NCI-H1105 treated with DMSO at 0.1 percent for 48 hours (cell line): ENCODE measurements at places on chromosomes 12 and 14.

DNA sequence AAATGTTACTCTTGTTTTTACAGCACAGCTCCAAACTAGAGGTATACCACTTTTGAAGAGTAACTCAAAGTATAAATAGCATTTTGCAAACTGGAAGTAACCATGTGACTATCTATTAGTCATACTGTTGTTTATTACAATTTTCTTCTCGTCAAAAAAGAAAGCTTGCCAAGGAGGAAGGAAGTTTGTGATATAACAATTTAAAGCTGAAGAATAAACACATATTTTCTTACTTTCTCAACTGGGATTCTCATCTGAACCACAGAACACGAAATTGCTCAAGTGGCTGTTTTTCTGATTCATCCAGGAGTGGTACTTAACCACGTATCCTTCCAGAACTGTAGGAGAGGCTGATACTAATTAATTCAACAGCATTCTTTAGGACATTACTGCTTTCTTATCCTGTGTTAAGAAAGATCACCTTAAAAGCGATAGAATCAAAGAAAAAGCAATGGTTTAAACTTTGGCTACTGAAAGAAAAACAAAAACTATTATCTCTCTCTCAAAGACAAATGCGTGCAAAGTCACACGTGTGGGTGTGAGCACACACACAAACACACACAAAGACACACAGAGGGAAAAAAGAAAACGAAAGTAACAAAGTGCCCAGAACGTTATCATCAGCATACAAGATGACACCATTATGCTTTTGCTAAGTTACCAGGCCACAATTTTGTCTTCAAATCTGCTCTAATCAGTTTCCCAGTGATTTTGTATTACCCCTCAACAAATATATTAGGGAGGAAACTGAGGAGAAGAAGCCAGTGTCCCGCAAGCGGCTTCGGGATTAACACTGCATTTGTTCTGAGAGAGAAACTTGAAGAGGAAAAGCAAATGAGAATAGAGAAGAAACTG is at the start of gene CLEC2B:
Gene CLEC2B (minus strand): TSS at position 48 of the 855 bp plus-strand sequence.
- no peak for DNase-seq

DNA sequence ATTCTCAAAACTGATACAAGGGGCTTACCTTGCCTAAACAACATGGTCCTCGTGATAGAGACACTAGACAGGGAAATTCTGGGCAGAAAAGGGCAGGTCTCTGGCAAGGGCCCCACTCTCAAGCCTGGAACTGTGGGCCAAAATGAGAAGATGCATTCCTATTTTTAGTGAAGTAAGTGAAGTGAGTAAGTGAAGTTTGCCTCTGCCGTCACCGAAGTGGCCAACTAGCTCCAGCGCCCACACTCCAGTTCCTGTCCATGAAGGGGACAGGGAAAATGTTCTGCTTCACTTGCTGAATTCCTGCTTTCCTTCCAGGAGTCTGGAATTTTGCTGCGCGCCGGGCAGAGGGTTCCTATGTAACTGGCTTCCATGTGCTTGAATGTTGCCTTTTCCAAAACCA is 1035.6 kb upstream of the TMEM132C start:
- DNase-seq = no peak

DNA sequence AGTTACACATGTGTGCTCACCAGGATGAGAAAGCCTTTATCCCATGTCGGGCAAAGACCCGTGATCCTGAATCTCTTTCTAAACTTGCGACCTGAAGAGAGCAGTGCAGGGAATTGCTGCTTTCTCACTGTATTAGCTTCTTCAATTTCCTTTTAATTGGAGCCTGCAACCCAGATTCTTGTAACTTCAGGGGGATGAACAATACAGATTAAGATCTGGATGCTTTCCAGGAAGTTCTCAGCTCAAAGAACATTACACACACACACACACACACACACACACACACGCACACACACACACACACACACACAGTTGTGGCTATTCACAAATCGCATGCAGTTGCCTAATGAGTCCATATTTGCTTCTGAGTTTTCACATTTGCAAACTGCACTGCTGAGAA is 268.3 kb downstream of the NPAS3 start:
- DNase-seq = no peak

- DNase-seq = no peak
Measured at GRCh38 chr12:38872156-38872555, 33.2 kb downstream of the CPNE8 start.

- DNase-seq = no peak
Measured at GRCh38 chr12:42172441-42173210, 28.0 kb upstream of the GXYLT1 start.

GRCh38 chr12:106303202-106303820 is 778 bp downstream of the TCP11L2 start:
- peak; percentile 73 for DNase-seq

GRCh38 chr12:62769076-62769619 is 165.8 kb downstream of the PPM1H start:
- DNase-seq = no peak

DNA sequence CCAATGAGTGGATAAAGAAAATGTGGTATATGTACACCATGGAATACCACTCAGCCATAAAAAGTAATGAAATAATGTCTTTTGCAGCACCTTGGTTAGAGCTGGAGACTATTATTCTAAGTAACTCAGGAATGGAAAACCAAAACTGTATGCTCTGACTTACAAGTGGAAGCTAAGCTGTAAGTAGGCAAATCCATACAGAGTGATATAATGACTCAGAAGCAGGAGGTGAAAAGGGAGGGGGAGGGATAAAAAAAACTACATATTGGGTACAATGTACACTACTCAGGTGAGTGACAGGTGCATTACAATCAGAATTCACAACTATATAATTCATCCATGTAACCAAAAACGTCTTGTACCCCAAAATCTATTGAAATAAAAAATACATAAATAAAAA is 15.1 kb upstream of the CLEC1A start:
- DNase-seq = no peak

GRCh38 chr12:111024205-111024801 is 103.9 kb upstream of the MYL2 start:
- DNase-seq = peak; percentile 55

- DNase-seq = no peak
Measured at GRCh38 chr14:68363843-68364767, 428.8 kb downstream of the ZFP36L1 start.

DNA sequence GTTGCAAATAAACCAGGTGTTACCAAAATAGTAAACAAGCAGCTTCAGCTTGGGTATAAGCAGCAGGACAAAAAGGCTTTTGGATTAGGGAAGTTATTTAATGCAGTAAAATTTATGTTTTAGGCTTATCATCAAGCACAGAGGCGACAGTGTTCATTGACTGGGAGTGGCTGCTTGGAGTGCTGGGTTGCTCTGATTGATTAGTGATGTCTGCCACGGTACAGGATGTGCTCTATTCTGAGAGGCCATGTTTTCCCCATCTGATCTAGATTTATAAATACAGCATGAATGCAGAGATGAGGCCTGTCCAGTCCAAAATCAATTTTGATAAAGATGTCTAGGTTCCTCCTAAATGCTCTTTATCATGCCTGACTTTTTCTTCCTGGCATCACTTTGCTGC is 83.5 kb downstream of the MAP1LC3B2 start:
- no peak for DNase-seq

DNA sequence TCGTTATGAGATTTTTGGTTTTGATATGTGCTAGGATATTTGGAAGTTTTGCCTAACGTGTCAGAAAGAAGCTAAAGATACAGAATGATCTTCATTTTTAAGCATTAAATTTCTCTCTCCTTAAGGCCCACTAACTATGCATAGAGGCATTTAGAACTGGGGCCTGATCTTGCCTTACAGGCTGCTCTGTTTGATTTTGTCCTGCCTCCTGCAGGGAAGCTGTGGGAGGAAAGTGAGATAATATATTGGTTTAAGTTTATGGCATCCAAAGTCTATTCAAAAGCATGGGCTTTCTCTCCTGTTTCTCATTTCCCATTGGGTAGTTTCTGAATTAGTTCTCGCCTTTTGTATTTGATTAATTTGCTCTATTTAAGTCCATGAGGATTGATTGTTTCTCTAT is 250.3 kb upstream of the FBXO33 start:
- DNase-seq = no peak

DNA sequence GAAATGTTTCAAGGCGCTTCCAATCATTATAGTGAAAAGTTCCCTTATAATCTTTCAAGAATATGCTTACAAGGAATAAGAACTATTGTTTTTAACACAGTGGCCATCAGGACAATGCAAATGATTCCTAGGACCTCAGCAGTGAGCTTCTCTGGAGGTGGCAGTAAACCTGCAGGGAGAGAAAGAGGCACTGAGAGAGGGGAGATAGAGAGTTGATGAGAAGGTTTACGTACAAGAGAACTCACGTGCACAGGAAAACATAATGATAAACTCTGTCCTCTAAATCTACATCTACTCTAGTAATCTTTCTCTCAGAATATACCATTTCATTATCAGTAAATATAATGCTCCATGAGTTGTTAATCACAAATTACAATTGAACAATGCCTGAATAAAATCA is 715 bp downstream of the KLRC4 start:
- no peak for DNase-seq

DNA sequence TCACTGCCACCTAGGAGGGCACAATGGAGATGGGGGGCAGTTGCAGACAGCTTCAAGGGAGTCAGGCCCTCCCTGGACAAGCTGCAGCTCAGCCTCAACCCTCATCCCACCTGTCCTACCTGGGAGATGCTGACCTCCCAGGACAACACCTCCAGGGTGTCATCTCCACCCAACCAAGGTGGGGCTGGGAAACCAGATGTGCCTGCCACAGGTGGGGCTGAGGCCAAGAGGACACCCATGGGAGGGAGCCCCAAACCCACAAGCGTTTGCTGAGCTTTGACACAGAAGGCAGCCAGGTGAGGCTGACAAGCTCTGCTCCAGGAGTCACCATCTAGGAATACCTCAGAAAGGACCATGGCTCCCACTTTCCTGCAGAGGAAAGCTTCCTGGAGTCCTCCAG is 31.5 kb downstream of the ZFP36L1 start:
- no peak for DNase-seq

DNA sequence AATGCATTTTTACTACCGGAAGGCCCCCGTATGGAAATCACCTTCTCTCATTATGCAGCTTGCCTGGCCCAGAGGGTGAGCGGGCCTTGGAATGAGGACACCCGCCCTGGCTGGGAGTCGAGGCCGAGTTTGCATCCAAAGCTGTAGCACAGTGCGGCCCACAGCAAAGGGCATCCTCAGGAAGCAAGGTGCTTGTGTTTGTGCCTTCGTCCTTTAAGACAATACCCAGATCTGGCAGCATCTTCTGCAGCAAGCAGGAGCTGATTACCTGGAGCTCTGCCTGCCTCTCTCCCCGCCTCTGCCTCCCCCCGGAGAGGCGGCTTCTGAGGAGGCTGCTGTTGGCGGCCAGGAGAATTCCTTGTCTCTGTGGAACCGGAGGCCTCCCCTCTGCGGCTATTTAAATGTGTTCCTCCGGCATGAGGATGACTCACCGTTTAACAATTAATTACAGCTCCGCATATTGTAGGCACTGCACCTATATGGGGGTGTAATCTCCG is 145.3 kb downstream of the CACNA1C start:
- DNase-seq = no peak

GRCh38 chr12:91053951-91054715 is 3.7 kb downstream of the KERA start:
- peak; percentile 22 for DNase-seq

GRCh38 chr12:51639361-51639760 is 48.3 kb downstream of the SCN8A start:
- no peak for DNase-seq

- DNase-seq = peak; percentile 63
Measured at GRCh38 chr14:65164068-65164824, 61.9 kb upstream of the MAX start.

- no peak for DNase-seq
Measured at GRCh38 chr12:92020983-92021665, 124.5 kb downstream of the BTG1 start.

GRCh38 chr12:46359667-46360280 is 12.8 kb downstream of the SLC38A2 start:
- DNase-seq = no peak

GRCh38 chr12:51527966-51528365 is 63.1 kb upstream of the SCN8A start:
- DNase-seq = no peak

GRCh38 chr12:38775457-38775856 is 129.9 kb downstream of the CPNE8 start:
- DNase-seq = no peak

DNA sequence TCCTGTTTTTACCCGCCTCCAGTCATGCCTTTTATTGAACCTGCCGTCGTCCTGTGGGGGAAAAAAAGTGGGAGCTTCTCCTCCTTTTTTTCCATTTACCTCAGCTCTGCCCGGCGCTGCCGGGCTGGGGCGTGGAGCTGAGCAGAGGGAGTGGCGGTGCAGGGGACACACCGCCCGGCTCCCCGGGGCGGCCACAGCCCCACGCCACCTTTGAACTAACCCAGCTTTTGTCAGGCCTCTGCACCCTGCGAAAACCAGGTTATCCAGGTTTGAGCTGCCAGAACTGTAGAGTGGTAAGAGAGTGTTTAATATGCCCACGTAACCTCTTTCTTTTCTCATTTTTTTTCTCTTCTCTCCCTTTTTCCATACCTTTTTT is 161.0 kb upstream of the FKBP4 start:
- no peak for DNase-seq

DNA sequence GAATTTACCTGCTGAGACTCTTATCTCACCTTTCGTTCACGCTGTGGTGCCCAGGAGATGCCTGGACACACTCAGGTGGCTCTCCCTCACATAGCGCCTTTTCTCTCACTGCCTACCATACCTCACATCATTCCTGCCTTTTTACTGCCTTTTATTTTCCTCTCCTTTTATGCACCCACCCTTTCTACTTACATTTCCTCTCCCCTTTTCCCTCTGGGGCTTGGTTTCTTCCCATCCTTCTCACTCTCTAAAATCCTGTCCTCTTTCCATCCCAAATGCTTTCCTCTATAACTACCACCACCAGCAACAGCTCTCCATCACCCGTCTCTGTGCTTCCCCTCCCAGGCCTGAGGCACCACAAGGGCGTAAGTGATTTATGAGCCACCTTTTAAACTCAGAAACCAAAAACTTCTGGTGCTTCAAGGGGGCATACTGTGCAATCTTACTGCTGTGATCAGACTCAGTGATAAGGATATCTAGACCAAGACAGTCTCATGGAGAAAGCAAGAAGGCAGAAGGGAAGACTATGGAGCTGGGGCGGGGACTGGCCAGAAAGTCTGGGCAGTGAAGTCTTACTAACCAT is 32.7 kb upstream of the SMUG1 start:
- no peak for DNase-seq

GRCh38 chr14:36515105-36515593 is 4.9 kb downstream of the NKX2-1 start:
- peak; percentile 82 for DNase-seq

GRCh38 chr12:124380796-124381455 is 86.0 kb downstream of the RFLNA start:
- no peak for DNase-seq

DNA sequence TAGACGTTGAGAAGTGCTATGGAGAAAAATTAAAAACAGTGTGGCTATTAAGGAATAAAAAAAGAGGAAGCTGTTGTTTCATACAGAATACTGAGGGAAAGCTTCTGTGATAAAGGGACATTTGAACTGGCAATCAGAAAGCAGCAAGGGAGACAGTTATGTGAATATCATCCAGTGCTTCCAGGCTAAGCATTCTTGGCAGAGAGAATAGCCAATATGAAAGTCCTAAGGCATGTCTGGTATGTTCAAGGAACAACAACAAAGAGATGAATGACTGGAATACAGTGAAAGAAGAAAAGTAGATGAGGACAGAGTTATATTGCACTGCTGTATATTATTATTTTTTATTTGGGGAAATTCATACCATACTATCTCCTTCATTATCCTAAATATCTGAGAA is 23.9 kb downstream of the SCAF11 start:
- DNase-seq = no peak

GRCh38 chr14:23286020-23286901 is at the start of gene HOMEZ:
Gene HOMEZ (minus strand): TSS chr14:23286132. CDS start chr14:23285952, 180 bp downstream.
- DNase-seq = peak; percentile 98
